Osteocyte (in vitro differentiated cells): ENCODE measurements at places on chromosomes 3 and 15.

DNA sequence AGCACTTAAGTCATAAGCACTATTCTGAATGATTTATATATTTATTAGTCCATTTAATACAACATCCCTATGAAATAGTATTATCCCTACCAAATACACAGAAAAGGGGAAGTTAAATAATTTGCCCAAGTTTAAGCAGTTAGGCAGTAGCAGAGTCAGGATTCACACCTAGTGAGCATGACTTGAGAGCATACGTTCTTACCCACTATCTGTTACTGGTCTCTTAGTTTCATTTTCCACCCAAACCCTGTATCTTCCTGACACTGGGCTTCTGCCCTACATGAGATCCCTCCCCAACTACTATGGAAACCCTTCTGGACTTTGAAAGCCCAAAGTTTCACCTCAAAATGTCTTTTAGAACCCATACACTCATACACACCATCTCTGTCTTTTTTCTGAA lies 4.4 kb upstream of the ATOSA start:
- DNase-seq = no peak

GRCh38 chr15:52023169-52023922 lies 4.3 kb downstream of the MAPK6 start:
- no peak for DNase-seq

DNA sequence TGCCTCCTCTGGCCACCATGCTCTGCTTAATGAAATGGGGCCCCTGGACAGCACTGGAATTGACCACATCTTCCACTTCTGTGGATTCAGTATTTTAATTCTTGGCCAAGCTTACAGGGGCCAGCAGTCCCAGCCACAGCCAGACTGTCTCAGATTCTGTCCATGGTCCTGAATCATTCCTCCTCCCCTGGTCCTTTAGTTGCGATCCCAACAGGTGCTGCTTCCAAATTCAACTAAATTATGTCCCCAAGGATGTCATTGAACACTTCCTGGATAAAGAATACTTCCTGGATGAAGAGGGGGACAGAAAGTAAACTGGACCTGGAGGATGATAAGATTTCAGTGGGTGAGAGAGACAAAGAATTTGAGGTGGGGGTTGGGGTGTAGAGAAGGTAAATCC lies 111.1 kb upstream of the FOXB1 start:
- DNase-seq = no peak

DNA sequence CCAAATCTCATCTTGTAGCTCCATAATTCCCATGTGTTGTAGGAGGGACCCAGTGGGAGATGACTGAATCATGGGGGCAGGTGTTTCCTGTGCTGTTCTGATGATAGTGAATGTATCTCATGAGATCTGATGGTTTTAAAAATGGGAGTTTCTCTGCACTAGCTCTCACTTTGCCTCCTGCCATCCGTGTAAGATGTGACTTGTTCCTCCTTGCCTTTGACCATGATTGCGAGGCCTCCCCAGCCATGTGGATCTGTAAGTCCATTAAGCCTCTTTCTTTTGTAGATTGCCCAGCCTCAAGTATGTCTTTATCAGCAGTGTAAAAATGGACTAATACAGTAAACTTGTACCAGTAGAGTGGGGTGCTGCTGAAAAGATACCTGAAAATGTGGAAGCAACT lies 44.5 kb downstream of the DUT start:
- DNase-seq = no peak

- no peak for DNase-seq
These were observed 27.2 kb upstream of the STT3B start for GRCh38 chr3:31505371-31506048.

DNA sequence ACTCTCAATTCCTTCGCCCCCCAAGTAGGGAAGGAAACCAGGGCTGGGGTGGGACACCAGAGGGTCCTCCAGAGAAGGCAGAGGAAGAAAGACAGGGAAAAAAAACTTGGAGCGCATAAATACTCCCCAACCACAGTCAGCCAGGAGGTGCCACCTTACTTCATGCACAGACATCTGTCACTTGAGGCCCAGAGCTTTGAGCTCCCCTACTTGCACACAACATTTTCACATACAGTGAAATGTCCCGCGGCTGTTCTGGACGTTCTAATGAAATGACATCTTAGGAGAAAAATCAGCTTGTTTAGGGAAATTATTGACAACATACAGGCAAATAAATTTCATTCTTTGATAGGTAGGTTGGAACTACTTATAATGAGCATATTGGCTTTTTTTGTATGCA lies 113.0 kb downstream of the LIPC start:
- DNase-seq = no peak

DNA sequence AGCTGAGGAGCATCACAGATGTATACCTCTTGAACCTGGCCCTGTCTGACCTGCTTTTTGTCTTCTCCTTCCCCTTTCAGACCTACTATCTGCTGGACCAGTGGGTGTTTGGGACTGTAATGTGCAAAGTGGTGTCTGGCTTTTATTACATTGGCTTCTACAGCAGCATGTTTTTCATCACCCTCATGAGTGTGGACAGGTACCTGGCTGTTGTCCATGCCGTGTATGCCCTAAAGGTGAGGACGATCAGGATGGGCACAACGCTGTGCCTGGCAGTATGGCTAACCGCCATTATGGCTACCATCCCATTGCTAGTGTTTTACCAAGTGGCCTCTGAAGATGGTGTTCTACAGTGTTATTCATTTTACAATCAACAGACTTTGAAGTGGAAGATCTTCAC lies 3.0 kb downstream of the CCR8 start:
- DNase-seq = no peak

DNA sequence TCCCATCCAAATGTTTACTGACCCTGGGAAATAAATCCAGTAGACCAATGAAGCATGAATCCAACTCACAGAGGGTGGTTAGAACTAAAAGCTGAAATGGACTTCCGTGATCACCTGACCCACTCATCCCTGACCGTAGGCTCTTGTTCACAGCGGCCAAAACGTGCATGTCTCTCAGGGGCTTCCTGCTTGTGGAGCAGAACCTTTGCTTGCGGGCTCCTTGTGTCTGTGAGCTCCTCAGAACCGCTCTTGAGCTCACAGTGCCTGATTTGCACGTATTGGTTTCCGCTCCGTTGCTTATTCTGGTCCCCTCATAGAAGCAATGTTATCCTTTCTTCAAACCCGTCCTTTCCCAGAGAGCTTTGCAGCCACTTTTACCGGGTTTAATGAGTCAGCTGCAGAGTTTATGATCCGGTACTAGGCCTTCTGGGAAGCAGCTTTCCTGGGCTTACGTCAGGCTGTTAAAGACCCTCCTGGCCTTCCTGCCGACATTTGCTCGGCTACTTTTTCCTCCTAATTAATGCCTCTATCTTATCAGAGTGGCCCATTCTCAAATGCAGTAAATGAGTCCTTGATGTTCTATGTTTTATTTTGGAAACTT lies 35.4 kb downstream of the LIPC start:
- no peak for DNase-seq

GRCh38 chr3:160136421-160136820 lies 88.8 kb upstream of the C3orf80 start:
- DNase-seq = no peak

GRCh38 chr3:55617385-55617784 lies 130.3 kb upstream of the WNT5A start:
- DNase-seq = no peak

- no peak for DNase-seq
These were observed 113.5 kb downstream of the CNTN3 start for GRCh38 chr3:74501007-74501406.

DNA sequence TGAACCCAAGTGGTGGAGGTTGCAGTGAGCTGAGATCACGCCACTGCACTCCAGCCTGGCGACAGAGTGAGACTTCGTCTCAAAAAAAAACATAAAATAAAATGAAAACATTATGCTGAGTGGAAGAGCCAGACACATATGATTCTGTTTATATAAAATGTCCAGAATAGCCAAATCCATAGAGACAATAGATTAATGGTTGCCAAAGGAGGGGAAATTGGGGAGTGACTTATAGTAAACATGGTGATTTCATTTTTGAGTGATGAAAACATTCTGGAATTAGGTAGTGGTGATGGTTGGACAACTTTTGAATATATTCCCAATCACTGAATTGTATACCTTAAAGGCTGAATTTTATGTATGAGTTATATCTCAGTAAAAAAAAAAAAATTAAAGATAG lies 172.0 kb upstream of the BFSP2 start:
- no peak for DNase-seq

- no peak for DNase-seq
These were observed 341.2 kb upstream of the C2CD4B start for GRCh38 chr15:62506217-62506805.

DNA sequence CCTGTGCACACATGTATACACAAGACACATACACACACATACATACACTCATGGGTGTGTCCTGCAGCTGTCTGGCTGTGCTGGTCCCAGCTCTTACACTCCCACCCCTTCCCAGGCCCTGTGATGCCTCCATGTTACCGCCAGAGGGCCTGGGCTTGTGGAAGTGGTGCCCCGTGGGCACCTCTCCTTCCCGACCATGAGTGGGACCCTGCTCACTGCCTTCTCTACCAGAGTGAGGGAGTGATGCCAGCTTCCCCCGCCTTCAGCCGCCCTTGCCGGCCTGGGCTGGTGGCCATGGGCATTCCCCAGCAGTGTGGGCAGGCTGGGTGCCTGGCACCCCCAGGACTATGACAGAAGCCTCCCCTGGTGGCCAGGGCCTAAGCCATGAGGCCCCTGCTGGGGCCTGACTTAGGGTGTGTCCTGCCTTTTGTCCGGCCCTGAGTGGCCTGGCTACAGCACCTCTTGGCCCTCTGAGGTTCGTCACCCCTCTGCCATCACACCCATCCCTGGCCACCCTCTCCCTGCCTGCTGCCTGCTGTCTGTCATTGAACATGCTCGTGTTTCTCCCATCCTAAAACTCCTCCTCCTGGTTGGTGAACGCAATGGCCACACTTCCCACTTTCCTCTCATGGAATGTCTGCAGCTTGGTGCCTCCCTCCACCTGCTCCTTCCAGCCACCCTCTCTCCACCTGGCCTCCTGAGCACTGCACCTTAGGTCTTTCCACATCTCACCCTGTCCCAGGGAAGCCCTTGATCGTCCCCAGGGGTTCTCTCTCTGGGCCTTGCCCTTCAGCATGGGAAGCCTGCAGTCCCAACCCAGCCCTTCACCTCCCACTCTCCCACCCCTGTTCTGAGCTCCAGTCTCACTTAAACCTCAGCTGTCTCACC lies 14.6 kb downstream of the HDAC11 start:
- DNase-seq = no peak

DNA sequence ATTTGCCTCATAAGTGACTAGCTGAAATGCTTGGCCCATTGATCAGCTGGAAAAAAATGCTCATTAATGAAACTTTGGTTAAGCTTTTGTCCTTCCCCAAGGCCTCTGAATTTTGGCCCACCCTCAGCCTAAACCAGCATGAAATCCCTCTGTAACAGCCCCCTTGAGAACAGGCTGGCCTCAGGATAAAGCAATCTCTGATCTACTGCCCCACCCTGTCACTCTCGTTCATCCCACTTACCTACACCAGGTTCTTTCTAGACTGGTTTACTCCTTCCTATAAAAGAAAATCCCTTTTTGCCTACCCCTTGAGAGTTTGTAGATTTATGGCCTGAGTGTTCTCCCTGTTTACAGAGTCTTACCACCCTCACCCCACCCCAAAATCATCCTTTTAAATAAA lies 3.4 kb upstream of the AEN start:
- DNase-seq = no peak

DNA sequence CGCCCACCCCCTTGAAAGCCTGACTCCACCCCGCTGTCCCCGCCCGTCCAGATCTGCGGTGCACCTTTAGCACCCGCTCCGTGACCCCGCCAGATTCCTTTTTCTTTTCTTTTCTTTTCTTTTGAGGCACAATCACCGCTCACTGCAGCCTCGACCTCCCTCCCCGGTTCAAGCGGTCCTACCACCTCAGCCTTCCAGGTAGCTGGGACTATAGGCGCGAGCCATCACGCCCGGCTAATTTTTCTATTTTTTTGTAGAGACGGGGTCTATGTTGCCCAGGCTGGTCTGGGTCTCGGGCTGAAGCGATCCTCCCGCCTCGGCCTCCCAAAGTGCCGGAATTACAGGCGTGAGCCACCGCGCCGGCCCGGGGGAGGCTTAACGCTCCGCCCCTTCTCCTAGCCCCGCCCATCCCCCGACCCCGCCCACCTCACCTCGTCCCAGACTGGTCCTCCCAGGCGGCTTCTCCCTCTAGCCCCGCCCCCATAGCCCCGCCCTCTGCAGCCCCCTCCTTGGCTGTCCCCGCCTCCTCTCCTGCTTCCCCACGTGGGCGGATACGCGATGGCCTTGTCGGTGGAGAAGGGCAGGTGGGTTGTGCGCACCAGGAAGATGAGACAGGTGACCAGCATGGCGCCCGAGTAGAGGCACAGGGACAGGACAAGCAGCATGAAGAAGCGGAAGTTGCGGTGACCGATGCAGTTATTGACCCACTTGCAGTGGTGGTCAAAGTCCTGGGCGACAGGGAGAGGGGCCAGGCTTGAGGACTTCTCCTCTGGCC lies 3.2 kb downstream of the ZDHHC19 start:
- no peak for DNase-seq

DNA sequence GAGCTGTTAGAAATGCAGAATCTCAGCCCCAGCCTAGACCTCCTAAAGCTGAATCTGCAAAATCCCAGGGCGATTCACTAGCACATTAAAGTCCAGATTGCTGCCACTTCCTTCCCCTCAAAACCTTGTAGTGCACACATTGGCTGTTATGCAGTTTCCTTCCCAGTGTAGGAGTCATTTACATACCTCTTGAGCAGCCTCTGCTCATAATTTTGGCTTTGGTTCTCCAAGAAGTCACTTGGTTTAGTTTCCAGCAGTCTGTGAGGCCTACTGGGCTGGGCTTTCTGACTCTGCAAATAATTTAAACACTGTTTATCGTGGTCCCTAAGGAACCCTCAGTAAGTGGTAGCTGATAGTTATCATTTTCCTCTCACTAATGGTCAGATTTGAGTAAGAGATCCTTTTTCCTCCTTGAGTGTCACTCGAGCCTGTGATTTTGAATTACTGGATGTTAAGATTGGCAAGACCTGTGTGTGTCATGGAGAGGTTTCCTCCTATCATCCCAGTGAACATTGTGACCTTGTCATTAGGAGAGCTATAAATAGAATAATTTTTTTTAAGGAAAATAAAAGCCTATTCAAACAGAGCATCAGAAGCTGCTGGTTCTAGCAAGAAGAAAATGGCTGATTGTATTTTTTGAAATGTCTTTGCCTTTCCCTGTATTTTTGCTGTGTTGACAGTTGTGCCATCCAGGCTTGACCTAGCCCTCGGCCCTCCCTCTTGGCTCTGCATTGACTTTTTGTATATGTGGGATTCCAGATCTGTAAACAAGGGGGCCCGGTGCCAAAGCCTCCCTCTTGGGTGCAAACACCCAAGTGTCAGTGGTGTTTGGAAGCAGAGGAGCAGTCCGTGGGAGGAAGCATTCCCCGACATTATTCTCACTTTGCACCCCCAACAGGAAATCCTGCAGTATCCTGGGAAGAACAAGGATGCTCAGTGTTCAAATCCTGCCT lies 134.8 kb upstream of the ANKRD28 start:
- no peak for DNase-seq

DNA sequence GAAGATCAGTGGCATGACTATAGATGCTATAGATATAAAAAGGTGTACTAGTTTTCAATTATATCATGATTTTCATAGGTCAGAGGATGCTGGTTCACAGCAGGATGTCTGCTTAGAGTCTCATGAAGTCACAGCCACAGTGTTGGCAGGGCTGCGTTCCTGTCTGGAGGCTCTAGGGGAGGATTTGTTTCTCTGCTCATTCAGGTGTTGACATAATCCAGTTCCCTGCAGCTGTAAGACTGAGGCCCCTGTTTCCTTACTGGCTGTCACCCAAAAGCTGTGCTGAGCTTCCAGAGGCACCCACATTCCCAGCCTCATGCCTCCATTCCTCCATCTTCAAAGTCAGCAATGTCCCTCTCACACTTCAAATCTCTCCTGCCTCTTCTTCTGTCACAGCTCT lies 170.7 kb downstream of the OCA2 start:
- DNase-seq = no peak
